ENCODE measurements at places on chromosomes 5 and 9.

GRCh38 chr5:169088028-169088725 lies 212.8 kb downstream of the SLIT3 start:
- DNase-seq: no peak

GRCh38 chr9:129609486-129610212 lies 11.3 kb downstream of the C9orf50 start:
- peak; percentile 38 for DNase-seq

DNA sequence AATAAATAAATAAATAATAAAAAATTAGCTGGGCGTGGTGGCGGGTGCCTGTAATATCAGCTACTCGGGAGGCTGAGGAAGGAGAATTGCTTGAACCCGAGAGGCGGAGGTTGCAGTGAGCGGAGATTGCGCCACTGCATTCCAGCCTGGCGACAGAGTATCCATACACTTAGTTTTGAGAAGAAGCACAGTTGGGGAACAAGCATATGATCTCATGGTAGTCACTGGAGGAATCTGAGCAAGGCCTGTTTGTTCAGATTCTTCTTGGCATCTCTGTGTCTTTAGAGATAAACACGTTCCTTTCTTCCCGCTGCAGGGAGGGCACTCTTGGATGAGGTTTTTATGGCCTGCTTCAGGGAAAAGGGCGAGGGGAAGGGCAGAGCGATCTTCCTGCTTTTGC lies 15.6 kb upstream of the DENND1A start:
- no peak for DNase-seq

GRCh38 chr5:105836887-105837286 lies 1833.8 kb downstream of the EFNA5 start:
- no peak for DNase-seq

GRCh38 chr5:11973469-11973868 lies 69.2 kb upstream of the CTNND2 start:
- DNase-seq: no peak

GRCh38 chr5:173159256-173159655 lies 14.9 kb downstream of the BNIP1 start:
- no peak for DNase-seq

GRCh38 chr5:155936520-155937406 lies 390.2 kb upstream of the SGCD start:
- DNase-seq: no peak

GRCh38 chr9:110259566-110259965 lies 3.3 kb upstream of the TXN start:
- no peak for DNase-seq

Measured in NB4 (cell line).